Memory B cell (primary cell): ENCODE measurements at places on chromosomes 1 and 21.
A peak's percentile ranks its signal among the peaks of the same experiment; 100 is the strongest.

DNA sequence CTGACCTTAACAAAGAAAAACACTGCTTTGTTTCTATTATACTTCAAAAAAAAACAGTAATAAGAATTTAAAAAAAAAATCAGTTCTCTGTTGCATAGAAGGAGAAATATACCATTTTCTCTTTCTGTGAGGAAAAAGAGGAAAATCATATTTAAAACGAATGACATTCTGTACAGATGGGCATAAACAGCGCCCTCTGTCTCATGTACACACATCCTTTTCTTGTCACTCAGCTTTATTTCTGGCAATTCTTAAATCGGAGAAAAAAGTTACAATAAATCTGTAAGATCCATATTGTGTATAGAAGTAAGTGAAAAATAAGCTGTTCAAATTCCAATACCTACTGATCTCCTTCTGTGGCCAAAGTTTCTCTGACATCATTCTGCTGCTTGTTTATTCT is 245.4 kb downstream of the SMYD3 start:
- H3K4me1 ChIP-seq, result no peaks in the 10 kb centered on the region
- H3K27ac ChIP-seq, result no peak overlapping the region
- no peak overlapping the region for H3K4me3 ChIP-seq
- H3K27me3 ChIP-seq, result no peaks in the 10 kb centered on the region

- H3K4me3 ChIP-seq, result no peak overlapping the region
- H3K27ac ChIP-seq, result no peak overlapping the region
- H3K4me1 ChIP-seq, result no peaks in the 10 kb centered on the region
- no peaks in the 10 kb centered on the region for H3K27me3 ChIP-seq
Observed at GRCh38 chr1:99348397-99349132, 84.3 kb downstream of the PLPPR4 start.

DNA sequence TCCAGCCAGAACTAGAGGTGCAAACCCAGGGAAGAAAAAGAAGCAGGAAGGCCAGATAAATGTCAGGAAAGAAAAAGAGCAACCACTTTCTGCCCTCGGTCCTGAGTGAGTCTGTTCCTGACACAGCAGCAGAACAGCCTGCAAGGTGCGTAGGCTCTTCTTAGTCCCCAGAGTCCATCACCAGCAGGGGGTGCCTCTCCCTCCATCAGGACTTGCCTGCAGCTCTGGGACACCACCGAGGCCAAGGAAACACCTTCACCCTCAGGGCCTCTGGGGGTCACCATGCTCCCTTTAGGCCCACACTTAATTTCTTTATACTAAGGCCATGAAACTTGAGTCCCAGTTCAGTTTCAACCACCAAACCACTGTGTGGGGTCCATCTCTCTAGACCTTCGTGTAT is 43.7 kb upstream of the NFASC start:
- H3K36me3 ChIP-seq, result no peaks in the 10 kb centered on the region
- no peak for DNase-seq
- peaks cover 9% of the 10 kb centered on the region for H3K4me1 ChIP-seq

GRCh38 chr1:58975888-58976287 is 192.0 kb upstream of the JUN start:
- DNase-seq, result no peak
- no peak overlapping the region for H3K27ac ChIP-seq
- H3K4me3 ChIP-seq, result no peak overlapping the region
- H3K36me3 ChIP-seq, result peaks cover 2% of the 10 kb centered on the region
- H3K27me3 ChIP-seq, result no peaks in the 10 kb centered on the region

GRCh38 chr1:184387476-184388318 is 868 bp downstream of the C1orf21 start:
- H3K27ac ChIP-seq, result no peak overlapping the region
- peak overlapping the region; percentile 83 for H3K4me3 ChIP-seq
- H3K27me3 ChIP-seq, result peaks cover 27% of the 10 kb centered on the region
- H3K4me1 ChIP-seq, result peaks cover 14% of the 10 kb centered on the region

DNA sequence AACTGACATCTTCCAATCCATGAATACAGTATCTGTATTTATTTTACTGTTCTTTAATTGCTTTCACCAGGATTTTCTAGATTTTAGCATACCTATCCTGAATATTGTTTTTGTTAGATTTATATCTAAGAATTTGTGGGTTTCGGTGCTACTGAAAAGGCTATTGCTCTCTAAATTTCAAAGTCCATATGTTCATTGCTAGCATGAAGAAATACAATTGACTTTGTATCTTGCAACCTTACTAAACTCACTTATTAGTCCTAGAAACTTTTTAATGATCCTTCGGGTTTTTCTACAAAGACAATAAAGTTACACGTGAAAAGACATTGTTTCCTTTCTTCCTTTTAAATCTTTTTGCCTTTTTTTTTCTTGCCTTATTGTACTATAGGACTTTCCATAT is 12.9 kb upstream of the HIVEP3 start:
- H3K36me3 ChIP-seq, result no peaks in the 10 kb centered on the region
- H3K27ac ChIP-seq, result no peak overlapping the region
- no peaks in the 10 kb centered on the region for H3K4me1 ChIP-seq
- peaks cover 8% of the 10 kb centered on the region for H3K27me3 ChIP-seq
- no peak for DNase-seq

DNA sequence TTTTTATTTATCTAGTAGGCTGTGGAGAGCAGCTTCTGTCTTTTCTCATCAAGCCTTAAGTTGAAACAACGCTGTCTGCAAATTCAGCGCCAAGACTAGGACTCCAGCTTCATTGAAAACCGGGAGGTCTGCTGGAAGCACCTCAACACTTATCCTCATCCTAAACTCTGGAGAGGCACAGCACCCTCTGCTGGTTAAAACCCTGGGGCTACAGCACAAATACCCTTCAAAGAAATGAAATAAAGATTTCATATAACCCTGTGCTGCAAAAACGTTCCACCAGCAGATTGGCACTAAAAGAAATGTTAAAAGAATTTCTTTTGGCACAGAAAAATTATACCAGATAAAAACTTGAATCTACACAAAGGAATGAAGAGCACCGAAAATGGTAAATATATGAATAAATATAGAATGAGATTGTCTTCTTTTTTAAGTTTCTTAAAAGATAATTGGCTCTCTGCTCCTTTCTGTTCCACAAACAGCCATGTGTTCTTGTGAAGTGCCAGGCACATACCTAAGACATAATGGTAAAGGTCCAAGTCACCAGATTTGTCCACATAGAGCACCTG is 227.7 kb upstream of the SAMSN1 start:
- H3K4me1 ChIP-seq, result peaks cover 3% of the 10 kb centered on the region
- no peak overlapping the region for H3K27ac ChIP-seq
- no peaks in the 10 kb centered on the region for H3K27me3 ChIP-seq
- no peak overlapping the region for H3K4me3 ChIP-seq
- H3K36me3 ChIP-seq, result no peaks in the 10 kb centered on the region
- DNase-seq, result peak; percentile 29

GRCh38 chr1:99661780-99662179 is 15.9 kb downstream of the PALMD start:
- DNase-seq, result no peak
- H3K27me3 ChIP-seq, result peaks cover 3% of the 10 kb centered on the region
- no peaks in the 10 kb centered on the region for H3K4me1 ChIP-seq
- H3K36me3 ChIP-seq, result no peaks in the 10 kb centered on the region
- H3K4me3 ChIP-seq, result no peak overlapping the region
- no peak overlapping the region for H3K27ac ChIP-seq

DNA sequence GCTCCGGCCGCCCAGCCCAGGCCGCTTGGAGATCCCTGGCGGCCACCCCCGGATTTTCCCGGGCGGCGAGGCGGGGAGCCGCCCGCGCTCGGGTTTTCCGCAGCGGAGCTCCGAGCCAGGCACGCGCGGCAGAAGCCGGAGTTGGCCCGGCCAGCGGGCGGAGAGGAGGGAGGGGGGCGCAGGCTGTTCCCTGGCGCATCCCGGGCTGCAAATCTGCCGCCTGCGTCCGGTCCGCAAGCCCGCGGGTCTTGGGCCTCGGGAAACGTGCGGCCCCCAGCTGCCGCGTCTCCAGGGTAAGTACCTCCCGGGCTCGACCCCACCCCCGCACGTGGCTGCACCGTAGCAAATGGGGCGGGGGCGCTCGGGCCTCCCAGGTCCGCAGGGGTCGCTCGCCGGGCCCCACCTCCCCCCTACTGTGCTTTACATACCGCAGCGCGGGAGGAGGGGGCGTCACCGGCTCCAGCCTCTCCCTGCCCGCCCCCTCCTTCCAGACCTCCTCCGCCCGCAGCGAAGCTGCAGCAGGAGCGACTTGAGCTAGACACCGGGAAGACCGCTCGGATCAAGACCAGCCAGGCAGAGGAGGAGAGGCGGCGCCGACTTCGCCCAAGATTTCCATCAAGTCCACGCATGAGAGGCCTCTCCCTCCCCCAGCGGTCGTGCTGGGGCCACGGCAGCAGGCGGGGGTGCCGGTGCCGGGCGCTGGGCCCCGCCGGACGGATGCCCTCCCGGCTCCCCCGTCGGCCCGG is 1.6 kb downstream of the TMEM200B start:
- peaks cover 15% of the 10 kb centered on the region for H3K4me1 ChIP-seq
- H3K36me3 ChIP-seq, result peaks cover 16% of the 10 kb centered on the region
- peaks cover 10% of the 10 kb centered on the region for H3K27me3 ChIP-seq
- H3K27ac ChIP-seq, result no peak overlapping the region

DNA sequence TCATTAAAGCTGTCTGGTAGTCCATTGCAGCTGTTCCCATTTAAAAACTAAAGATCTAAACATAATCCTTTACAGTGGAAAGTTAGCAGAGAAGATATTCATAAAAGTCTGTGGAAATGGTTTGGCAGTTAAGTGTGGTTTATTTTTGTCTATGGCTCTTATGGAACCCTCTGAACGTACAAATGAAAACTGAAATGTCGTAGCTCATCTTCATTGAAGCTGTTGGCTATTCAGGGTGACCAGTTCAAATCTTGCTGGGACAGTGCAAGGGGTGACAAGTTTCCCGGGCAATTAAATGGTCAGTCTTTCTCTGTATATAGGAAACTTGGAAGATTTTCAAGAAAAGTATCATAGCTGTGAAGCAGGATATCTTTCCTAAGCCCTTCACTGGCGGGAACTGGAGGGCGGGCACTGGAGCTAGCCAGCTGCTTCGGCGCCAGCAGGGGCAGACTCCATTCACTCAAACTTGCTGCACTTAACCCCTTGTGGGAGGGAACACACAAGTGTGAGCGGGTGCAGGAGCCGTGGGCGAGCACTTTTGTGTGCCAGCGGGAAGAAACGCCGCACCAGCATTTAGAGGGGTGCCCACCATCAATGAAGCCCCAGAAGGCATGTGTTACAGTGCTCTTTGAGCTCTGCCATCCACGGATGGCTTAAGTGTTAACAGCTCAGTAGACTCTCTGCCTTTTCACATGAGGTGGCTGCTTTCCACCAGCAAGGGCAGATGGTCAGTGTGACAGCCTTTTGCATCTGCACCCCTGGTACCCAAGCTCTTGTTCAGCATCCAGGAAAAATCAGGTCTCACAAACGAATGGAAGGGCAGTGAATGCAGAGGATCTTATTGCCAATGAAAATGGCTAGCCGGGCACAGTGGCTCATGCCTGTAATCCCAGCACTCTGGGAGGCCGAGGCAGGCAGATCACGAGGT is 232.1 kb upstream of the KAZN start:
- peaks cover 4% of the 10 kb centered on the region for H3K27me3 ChIP-seq
- no peak overlapping the region for H3K27ac ChIP-seq
- no peak overlapping the region for H3K4me3 ChIP-seq
- H3K4me1 ChIP-seq, result no peaks in the 10 kb centered on the region
- no peaks in the 10 kb centered on the region for H3K36me3 ChIP-seq
- no peak for DNase-seq
